ENCODE measurements at places on chromosomes 2 and 18.

- no peak for DNase-seq
Measured at GRCh38 chr2:29724282-29724681, 197.1 kb downstream of the ALK start.

GRCh38 chr2:159080641-159081040 lies 112.2 kb downstream of the TANC1 start:
- no peak for DNase-seq

GRCh38 chr2:89833780-89834117 lies 1142.3 kb downstream of the RPIA start:
- DNase-seq: no peak

DNA sequence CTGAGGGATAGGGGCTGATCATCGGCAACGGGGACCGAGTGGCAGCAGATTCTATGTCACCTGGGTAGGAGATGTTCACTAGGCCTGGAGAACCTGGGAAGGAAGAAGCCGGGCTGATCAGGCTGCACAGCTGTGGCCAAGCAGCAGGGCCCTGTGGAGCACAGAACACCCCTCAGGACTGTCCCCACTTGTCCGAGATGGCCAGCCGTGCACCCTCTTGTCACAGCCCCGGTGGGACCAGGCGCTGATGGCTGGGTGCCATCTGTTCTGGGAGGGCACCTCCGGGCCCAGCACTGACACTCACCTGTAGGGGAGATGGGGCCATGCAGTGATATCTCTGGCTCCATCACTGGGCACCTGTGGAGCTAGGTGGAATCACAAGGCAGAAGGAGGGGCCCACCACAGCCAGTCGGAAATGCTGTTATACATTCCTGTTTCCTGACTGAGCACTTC lies 217.9 kb upstream of the RAB6C start:
- no peak for DNase-seq

GRCh38 chr18:13520306-13520705 lies 206.1 kb downstream of the FAM210A start:
- DNase-seq: no peak

- DNase-seq: no peak
Measured at GRCh38 chr2:43685357-43685756, 9.1 kb upstream of the C1GALT1C1L start.

DNA sequence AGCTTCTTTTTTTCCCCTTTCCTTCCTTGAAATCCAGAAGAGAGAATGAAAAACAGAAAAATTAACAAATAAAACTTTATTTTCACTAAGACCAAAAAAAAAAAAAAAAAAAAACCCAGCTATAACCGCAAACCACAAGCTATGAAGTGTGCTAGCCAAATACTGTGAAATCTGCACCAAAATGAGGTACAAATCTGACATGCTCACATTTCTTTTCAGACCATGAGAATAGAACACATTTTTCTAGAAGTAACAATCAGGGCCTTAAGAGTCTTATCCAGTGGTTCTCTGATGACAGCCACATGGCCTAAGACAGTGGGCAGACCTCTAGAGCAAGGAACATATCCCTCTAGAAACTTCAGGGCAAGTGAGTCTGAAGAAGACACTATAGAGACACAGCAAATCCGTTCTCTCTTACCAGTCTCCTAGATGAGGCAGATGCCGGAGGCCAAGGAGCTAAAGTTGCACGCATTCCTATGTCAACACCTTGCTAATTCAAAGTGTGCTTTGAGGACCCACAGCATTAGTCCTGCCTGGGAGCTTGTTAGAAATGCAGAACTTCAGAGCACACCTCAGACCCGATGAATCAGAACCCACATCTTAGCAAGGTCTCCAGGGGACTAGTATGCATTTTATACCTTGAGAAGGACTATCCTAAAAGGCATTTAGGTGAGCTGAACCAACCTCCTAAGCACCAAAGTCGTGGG lies 317.1 kb downstream of the MYCN start:
- DNase-seq: no peak

DNA sequence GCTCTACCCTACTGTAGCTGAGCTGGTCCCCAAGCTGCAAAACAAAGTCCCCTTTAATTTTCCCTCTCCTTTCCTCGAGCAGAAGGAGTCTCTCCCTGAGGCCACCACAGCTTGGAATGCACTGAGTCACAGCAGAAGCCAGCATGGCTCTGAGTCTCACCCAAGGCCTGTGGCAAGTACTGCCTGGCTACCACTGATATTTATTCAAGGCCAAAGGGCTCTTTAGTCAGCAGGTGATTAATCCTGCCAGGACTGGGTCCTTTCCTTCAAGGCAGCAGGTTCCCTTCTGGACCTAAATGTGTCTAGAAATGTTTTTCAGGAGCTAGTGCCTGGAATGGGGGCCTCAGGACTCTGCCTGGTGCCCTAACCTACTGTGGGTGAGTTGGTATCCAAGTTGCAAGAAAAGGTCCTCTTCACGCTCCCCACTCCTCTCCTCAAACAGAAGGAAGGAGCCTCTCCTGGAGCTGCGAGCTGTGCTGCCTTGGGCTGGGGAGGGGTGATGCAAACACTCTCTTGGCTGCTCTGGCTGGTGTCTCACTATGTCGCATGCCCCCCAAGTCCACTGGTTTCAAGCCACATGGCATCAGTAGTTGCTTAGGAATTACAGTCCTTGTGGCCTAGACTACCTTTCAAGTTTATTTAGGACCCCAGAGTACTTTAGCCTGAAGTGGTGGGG lies 53.4 kb downstream of the CD28 start:
- DNase-seq: no peak

DNA sequence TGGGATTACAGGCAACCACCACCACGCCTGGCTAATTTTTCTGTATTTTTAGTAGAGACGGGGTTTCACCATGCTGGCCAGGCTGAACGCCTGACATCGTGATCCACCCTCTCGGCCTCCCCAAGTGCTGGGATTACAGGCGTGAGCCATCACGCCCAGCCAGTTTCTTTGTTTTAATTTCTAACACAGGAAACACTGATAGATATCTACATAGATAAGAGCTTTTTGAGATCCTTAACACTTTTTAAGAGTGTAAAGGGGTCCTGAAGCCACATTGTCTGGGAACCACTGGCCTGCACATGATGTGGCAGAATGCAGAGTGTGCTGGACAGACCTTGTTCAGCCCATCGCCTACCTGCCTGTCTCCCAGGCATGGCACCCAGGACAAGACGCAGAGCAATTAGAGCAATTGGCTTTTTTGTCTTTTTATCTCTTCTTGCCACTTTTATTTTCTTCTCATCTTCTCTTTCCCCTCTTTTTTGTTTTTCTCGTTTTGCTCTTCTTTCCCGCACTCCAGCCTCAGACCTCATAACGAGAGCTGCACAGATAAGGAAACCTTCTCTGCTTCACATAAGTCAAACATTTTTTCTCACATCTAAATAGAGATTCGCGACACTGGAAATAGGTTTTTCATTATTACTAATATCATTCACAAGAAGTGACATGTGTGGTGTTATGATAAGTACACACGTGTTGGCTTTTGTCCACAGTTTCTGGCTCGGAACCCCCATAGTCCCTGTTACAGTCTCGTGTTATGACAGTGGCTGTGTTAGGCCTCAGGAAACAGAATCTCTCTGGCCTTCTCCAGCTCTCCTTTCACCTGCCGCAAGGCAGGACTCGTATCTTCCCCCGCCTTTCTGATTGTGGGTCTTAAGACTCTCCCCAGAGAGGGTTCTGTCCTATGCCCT lies 25.2 kb upstream of the GPR55 start:
- no peak for DNase-seq

- DNase-seq: no peak
Measured at GRCh38 chr18:23066060-23066459, 69.2 kb upstream of the CABLES1 start.

DNA sequence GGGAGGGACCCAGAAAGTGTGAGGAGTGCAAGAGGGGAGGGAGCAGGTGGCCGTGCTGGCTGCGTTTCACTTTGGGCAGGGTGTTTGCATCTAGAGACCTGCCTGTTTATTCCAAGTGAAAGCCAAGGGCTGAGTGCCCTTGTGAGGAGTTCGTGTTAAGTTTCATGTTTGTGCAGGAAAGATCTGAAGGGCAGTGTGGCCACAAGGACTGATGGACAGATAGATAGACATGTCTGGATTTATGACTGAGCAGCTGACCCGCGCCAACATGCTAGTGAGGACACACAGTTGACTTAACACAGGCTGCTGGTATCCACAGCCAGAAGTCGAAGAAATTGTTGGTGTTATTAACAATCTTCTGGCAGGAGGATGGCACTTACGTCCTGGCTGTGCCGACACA lies 387.6 kb upstream of the TNP1 start:
- DNase-seq: no peak

DNA sequence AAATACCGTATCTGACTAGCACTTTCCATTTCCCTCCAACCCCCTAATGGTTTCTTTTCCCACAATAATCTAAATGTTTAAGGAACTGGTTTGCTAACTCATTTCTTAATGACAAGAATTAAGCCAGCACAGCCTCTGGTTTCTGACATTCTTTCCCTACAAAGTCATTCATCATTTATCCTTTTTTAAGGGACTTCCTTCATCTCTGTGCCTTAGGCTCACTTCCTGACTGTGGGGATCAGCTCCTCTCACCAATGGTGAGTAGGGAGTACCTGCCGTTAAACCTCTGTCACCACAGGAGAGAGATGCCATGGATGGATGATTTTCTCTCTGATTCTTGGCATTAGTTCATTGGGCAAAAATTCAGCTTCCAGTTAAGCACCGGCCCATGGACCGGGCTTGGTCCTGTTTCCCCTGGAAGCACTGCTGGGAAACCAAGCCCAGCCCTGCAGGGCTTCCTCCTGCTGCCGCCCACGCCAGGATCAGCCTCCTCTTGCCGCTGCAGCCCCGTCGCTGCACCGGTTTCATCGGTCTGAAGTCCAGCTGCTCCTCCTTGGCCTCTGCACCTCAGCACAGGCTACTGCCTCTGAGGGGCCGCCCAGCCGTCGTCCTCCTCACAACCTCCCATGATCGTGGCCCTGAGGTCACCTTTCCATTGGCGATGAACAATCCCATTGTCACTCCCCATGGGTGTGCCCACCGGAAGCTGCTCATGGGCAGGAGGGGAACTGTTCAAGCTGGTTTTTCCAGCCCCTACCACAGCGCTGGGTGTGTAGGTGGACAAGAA lies 64.0 kb upstream of the ZNF516 start:
- no peak for DNase-seq

DNA sequence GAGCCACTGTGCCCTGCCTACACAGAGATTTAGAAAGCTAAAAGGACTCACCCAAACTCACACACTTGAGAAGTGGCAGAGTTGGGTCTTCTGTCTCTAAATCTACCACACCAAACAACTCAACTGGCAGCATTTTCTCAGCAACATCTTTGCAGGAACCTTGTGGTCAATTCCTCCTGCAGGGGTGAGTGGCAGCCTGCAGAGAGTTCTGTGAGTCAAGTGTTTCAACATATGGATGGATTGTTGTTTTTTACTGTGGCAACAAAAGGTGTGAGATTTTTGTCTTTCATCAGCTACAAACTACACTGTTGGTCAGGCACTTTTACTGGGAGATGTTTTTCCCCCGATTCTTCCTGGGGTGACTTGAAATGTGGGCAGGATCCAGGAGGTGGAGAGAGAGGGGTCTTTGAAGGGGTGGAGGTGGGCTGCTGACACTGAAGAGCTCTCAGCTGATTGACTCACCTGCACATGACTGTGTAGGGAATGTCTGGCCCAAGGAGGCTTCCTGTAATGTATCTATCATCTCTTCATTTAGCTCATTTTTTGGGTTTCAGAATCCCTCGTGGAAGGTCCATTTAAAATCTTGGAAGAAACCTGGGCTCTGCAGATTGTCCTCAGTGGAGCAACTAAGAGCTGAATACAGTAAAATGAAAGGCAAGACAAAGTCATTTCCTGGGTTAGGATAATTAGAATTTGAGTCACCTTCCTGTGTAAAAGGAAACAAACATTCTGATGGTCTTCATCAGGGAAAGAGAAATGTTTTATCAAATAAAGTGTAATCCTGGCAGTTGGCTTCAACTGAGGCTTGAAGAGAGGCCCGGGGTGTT lies 98.6 kb downstream of the MSH2 start:
- DNase-seq: no peak

GRCh38 chr2:214244847-214245246 lies 166.0 kb upstream of the VWC2L start:
- no peak for DNase-seq

GRCh38 chr2:133777574-133777960 lies 209.3 kb upstream of the NCKAP5 start:
- no peak for DNase-seq

All from anterior cingulate cortex (tissue), 58 donors.